Stimulated activated CD4-positive, alpha-beta T cell treated with anti-CD3 and anti-CD28 coated beads, TNF-alpha, amount 100 ng/mL, for 4 hours (primary cell): ENCODE measurements at places on chromosomes 6 and 20.

GRCh38 chr6:16355699-16356446 lies 117.5 kb downstream of the GMPR start:
- no peak for DNase-seq

- no peak for DNase-seq
These were observed 51.0 kb downstream of the ANKS1A start for GRCh38 chr6:34940030-34940434.

DNA sequence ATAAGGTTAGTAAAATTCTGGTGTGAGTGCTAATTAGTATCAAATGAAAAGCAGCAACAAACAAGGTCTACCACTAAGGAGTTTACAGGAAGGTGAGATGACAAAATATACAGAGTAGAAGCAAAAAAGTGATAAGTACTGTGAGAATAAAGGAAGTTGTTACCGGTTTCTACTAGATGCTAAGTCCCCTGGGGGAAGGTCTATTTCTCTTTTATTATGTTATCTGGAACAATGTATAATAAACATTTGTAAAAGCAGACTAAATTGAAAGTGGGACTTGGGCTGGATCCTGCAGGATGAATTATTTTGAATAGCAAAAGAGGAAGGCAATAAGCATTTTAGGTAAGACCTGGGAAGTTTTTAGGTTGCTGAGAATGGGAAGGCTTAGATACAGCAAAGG lies 158.7 kb upstream of the SLC22A16 start:
- no peak for DNase-seq

DNA sequence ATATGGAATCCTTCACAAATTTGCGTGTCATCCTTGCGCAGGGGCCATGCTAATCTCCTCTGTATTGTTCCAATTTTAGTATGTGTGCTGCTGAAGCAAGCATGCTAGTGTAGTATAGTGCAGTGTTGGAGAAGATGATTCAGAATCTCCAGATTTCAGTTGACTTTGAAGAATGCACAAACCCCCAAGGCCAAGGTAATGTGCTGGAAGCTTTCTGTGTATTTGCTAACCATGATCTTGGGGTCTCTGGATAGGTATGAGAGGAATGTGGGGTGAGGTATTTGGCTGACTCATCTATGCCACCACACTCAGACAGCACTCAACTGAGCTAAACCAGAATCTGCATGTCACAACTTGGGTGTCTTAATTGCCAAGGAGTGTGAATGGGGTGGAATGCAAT lies 42.6 kb upstream of the DEK start:
- no peak for DNase-seq

- DNase-seq: no peak
These were observed 46.1 kb downstream of the PHACTR3 start for GRCh38 chr20:59650418-59650817.

- no peak for DNase-seq
These were observed 153.3 kb upstream of the ARG1 start for GRCh38 chr6:131419702-131420101.

DNA sequence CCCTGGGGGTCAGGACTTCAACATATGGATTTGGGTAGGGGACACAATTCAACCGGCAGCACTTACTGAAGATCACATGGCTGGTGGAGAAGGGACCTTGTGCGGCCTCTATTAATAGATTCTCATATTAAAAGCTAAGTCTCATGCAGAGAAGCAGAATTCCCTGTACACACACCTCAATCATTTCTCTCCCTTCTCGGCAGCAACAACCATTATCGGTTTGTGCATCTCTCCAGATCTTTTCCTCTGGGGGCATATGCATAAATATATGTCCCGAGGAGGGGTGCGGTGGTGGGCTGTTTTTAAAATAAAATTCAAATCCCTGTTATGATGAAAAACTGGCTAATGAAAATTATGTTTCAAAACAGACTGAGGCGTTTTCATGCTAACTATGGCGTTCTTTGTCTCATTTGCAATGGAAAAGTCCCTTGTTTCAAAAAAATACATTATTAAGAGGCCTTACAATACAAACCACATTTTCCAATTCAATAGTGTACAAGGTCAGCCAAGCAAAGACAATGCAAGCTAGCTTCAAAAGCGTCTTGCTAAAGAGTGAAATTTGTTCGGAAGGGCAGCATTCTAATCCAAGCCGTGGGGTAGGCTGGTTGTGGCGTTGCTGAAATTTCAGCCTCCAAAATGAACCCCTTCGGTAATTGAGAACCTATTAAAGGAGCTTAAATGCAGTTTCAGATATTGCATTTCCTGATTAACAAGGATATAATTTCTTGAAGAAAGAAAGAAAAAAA lies 17.3 kb downstream of the APCDD1L start:
- no peak for DNase-seq

DNA sequence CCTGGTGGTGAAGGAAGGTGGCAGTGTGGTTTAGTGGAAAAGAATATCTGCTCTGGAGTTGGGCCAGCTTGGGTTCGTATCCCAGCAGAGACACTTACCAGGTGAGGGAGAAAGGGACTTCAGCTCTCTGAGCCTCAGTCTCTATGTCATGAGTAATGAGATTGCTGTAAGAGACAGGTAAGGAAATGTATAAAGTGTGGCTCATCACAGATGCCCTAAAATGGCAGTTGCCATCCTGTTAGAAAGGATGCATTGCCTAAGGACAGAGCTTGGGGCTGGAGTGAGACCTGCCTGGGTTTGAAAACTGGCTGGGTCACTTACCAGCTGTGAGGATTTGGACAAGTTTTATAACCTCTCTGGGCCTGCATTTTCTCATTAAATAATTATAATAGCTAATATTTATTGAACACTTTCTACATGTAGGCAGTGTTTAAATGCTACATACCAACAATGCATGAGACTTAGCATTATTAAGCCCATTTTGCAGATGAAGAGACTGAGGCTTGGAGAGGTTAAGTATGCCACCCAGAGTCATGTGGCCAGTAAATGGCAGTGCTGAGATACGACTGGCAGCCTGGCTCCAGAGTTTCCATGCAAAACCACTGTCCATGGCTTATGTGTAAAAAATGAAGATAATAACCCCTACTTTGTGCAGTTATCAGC lies 157.0 kb downstream of the SOBP start:
- no peak for DNase-seq

- DNase-seq: no peak
These were observed 50.8 kb upstream of the BEND6 start for GRCh38 chr6:56904068-56904467.

- DNase-seq: no peak
These were observed 21.6 kb downstream of the RALGAPA2 start for GRCh38 chr20:20690676-20691476.

GRCh38 chr20:57048027-57048869 lies 218.2 kb downstream of the BMP7 start:
- DNase-seq: no peak

- no peak for DNase-seq
These were observed 62.5 kb upstream of the PTGIS start for GRCh38 chr20:49630396-49630951.
